ENCODE measurements at places on chromosomes 4 and X.

GRCh38 chr4:180909279-180909678, 1333.9 kb upstream of the TENM3 start:
- DNase-seq: no peak

- DNase-seq: no peak
Measured at GRCh38 chr4:147586637-147587036, 30.6 kb upstream of the TMEM184C start.

GRCh38 chr4:176276710-176277109, 7.7 kb upstream of the ASB5 start:
- DNase-seq: no peak

DNA sequence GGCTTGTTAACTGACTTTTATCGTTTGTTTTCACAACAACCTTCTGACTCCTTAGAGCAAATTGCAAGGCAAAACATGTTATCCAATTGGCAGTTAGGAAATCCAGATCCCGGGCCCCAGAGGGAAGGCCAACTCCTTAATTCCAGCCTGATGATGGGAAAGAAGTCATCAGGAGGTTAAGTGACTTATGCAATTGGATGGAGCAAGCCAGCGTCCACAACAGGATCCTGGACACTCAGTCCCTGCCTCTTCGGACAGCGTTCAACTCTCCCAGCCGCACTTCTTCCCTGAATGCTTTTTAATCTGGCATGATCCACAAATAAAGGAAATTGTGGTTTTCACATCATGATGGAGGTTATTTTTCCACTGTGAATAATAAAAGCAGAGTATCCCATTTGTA, 310.1 kb downstream of the RAB28 start:
- DNase-seq: no peak

DNA sequence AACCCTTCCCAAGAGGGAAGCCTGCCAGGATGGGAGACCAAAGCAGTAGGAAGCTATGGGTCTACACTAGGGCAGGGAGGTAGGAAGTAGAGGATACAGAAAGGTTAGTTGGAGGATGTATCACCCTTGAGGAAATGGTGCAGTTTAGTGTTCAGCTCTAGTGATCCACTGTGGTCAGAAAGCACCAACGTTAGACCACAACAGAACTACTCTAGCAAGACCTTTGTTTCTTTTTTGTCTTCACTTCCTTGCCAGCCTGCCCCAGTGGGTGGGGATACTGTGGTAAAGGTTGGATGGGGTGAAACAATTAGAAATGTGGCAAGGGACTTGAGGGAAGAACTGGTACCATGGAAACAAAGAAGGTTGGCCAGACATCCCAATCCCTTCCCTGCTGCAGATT, 83.3 kb downstream of the DDIT4L start:
- DNase-seq: no peak

DNA sequence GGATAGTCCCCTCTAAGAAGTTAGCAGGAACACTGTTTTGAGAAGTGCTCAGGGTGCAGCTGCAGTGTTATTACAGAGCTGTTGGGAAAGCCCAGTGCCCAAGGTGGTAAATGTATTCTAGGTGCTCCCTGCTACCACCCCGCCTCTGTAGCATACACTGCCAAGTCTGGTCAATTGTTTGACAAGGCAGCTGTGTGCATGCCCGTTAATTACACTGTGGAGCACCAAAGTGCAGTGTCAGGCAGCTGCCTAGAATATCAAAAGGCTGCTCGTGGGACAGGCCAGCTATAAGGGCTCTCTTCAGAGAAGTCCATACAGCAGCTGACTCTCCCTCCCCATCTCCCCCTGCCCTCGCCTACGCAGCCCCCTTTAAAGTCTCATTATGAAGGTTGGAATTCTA, 99.9 kb upstream of the KLHL13 start:
- DNase-seq: no peak

GRCh38 chr4:81675791-81676393, 204.2 kb upstream of the RASGEF1B start:
- DNase-seq: no peak

- DNase-seq: no peak
Measured at GRCh38 chr4:40552536-40552935, 77.1 kb downstream of the RBM47 start.

- DNase-seq: no peak
Measured at GRCh38 chrX:97685753-97686152, 802.0 kb downstream of the RPA4 start.

DNA sequence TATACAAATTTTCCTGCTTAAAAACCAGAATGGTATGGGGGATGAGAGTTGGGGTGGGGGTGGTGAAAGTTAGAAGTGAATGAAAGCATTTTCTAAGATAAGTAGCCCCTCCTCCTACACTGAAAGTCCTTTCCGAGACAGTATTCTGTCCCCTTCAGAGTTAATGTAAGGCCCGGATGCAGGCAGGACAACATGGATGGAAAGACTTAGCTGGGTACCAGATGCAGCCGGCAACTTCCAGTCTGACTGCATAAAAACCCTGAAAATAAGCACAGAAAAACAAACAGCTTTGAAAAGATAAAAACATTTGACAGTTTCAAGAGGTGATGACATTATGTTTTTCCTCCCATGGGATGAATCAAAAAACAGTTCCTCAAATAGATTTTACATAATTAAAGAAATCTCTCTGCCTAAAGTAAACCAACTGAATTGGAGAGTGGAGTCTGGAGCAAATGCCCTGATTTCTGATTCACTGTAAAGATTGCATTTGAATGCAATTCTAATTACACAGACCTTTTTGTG, 196.3 kb downstream of the GPAT3 start:
- no peak for DNase-seq

DNA sequence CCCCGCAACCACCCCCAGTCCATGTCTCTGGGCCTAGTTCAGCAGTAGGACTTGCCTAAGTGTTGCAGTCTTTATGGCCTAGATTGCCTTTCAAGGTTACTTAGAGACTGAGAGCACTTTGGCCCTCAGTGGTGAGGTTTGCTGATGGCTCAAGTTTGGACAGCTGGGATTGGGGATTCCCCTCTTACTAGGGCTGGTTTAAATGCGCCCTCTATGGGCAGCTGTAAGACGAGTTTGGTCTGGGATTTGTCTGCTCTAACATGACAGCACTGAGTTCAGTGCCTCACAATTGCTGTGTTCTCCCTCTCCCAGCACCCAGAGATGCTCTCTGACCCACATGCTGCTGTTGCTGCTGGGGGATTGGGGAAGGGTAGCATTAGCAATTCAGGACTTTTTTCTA, 23.1 kb downstream of the DACH2 start:
- DNase-seq: no peak

DNA sequence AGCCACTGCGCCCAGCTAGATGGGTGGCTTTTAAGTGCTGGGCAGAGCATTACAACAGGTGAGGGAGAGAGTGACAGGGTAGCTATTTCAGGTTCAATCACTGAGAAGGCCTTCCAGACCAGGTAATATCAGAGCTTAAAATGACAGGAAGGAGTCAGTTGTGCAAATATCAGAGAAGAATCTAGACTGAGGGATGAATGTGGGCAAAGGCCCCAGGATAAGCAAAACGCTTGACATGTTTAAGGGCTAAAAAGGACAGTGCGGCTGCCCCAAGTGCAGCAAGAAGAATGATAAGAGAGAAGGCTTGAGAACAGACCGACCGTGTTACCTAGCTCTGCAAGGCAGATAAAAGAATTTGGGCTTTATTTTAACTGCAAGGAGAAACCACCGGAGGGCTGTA, 18.6 kb downstream of the AADAT start:
- no peak for DNase-seq

- DNase-seq: no peak
Measured at GRCh38 chr4:24533364-24533763, 51.0 kb downstream of the DHX15 start.

GRCh38 chr4:35503435-35503834, 740.9 kb downstream of the ARAP2 start:
- no peak for DNase-seq

GRCh38 chrX:154038656-154039055, 19.0 kb upstream of the IRAK1 start:
- no peak for DNase-seq

GRCh38 chr4:130359542-130359941, 1263.6 kb downstream of the C4orf33 start:
- DNase-seq: no peak

DNA sequence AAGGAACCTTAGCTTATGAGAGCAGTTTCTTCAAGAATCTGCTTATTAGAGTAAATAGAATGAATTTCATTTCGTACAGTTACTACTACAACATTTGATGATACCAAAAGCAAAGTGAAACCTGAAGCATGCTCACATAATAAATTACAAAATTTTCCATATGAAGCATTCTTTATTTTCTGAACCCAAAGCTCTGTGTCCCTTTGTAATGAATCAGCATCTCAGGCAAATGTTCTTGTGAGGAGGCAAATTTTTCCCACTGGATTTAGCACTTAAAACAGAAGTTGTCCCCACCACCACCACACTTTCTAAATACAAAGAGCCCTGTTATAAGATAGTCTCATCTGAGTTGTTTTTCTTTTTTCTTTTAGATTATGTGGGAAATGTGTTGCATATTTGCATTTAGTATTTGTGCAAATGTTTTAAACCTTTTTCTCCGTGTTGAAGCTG, 70.7 kb upstream of the NFKB1 start:
- DNase-seq: no peak

- no peak for DNase-seq
Measured at GRCh38 chr4:3671571-3672464, 94.4 kb upstream of the ADRA2C start.

DNA sequence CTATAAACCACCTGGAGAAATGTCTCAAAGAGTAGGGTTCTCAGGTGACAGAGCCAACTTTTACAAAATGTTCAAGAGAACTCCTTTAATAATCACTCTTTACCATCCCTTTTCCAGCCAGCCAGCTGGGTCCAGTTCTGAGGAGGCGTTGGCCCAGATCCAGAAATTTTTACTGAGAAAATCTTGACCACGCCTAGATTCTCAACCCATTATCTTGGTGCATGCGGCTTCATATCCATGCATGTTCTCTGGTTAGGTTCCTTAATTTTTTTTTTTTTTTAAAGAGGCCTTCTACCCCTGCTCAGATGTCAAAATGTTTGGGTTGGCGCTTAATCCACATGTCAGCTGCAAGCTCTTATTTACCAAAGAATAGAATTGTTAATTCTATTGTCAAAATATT, 12.0 kb upstream of the MAP7D2 start:
- DNase-seq: no peak

DNA sequence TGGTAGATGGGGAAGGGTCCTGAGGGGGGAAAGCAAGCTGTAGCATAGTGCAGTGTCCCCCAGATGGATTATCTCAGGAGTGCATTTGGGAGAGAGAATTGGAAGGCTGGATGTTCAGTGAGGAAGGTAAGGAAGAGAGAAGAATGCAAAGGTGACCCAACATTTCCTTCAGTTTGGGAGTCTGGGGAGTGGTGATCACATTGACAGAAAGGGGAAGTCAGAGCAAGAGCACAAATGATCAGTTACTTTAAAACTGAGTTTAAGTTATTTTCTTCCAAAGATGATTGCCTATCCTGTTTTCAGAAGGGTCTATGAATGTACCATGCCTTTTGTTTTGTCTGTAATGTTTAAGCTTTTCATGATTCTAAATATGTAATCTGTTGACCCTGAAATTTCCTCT, 47.6 kb downstream of the ARHGAP10 start:
- no peak for DNase-seq

DNA sequence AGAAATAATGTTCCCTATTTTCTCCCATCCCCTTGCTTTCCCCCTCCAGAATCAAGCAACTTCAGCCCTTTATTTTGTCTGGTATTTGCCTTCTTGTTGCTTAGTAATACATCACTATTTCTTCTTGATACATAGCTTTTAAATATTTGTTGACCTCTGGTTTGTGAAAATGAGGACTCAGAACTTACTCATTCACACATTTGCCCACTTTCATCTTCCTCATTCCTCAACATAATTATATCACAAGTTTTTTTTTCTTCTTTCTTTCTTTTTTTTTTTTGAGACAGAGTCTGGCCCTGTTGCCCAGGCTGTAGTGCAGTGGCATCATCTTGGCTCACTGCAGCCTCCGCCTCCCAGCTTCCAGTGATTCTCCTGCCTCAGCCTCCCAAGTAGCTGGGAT, 28.9 kb upstream of the NDUFC1 start:
- no peak for DNase-seq

GRCh38 chrX:129655547-129656249, 942 bp upstream of the APLN start:
- no peak for DNase-seq

- no peak for DNase-seq
Measured at GRCh38 chrX:145002771-145003170, 244.5 kb upstream of the SPANXN1 start.

GRCh38 chr4:103292373-103292772, 94.2 kb upstream of the CENPE start:
- DNase-seq: no peak

DNA sequence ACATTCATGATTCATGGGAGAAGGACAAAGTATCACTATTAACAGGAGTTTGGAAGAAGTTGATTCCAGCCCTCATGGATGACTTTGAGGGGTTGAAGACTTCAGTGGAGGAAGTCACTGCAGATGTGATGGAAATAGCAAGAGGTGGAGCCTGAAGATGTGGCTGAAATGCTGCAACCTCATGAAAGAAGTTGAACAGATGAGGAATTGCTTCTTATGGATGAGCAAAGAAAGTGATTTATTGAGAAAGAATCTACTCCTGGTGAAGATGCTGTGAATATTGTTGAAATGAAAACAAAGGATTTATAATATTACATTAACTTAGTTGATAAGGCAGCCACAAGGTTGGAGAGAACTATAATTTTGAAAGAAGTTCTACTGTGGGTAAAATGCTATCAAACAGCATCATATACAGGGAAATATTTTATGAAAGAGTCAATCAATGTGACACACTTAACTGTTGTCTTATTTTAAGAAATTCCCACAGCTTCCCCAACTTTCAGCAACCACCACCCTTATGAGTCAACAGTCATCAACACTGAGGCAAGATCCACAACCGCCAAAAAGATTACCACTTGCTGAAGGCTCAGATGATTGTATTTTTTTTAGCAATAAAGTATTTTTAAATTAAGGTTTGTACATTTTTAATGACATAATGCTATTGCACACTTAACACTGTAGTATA, 302.6 kb downstream of the CBLL2 start:
- DNase-seq: no peak

GRCh38 chrX:57232658-57233360, 53.7 kb upstream of the FAAH2 start:
- no peak for DNase-seq

- DNase-seq: no peak
Measured at GRCh38 chr4:10105421-10105820, 11.2 kb downstream of the WDR1 start.

GRCh38 chr4:184843984-184844554, 18.3 kb upstream of the ACSL1 start:
- no peak for DNase-seq

DNA sequence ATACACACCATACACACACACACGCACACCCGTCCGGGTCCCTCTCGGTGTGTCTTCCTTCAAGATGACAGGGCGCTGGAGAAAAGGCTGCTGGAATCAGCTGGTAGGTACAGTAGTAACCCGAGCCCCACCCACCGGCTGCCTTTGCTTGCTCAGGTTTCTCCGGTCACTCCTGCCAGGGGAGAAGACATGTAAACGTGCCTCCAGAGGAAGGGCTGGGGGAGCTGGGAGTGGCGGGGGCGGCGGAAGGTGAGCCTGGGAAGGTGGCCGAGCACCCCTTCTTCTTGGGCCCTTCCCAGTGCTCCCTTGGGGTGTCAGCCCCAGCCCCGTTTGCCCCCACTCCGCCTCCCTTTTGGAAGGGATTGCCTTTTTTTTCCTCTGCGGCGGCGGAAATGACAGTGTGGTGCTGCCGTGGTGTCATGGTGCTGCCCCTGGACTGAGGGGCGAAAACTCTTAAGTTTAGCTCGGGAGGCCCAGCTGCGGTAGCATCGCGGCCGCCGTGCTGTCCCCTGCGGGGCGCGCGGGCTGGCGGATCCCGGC, at the start of gene MID2:
MID2 (plus strand) TSS at position 169 of the 540 bp plus-strand sequence. CDS start 561 bp downstream, outside the sequence.
- peak; percentile 27 for DNase-seq
